Osteoblast (primary cell): ENCODE measurements at places on chromosomes 2 and 18. TPM values are rescaled to one million over a fixed set of nuclear protein-coding genes. Genes with fewer than 3 reads are reported as not detected.

GRCh38 chr2:162381851-162382250 is 37.9 kb downstream of the GCA start:
- no peaks in the 10 kb centered on the region for H3K4me1 ChIP-seq
- no peak overlapping the region for H3K27ac ChIP-seq
- H3K4me3 ChIP-seq = no peak overlapping the region
- no peaks in the 10 kb centered on the region for H3K36me3 ChIP-seq
- H3K27me3 ChIP-seq = no peaks in the 10 kb centered on the region

- H3K4me1 ChIP-seq = no peaks in the 10 kb centered on the region
- no peak overlapping the region for H3K4me3 ChIP-seq
- no peaks in the 10 kb centered on the region for H3K27me3 ChIP-seq
Observed at GRCh38 chr2:140683658-140684057, 1447.2 kb downstream of the LRP1B start.

- H3K4me3 ChIP-seq = no peak overlapping the region
- peak overlapping the region; percentile 90 for H3K27ac ChIP-seq
- peaks cover 53% of the 10 kb centered on the region for H3K4me1 ChIP-seq
- no peaks in the 10 kb centered on the region for H3K36me3 ChIP-seq
- H3K27me3 ChIP-seq = no peaks in the 10 kb centered on the region
Observed at GRCh38 chr2:121502246-121502645, 28.4 kb upstream of the RNU4ATAC start.

GRCh38 chr2:195410074-195410671 is 246.9 kb upstream of the SLC39A10 start:
- no peaks in the 10 kb centered on the region for H3K27me3 ChIP-seq
- DNase-seq = no peak
- H3K36me3 ChIP-seq = no peaks in the 10 kb centered on the region

- DNase-seq = no peak
- H3K36me3 ChIP-seq = no peaks in the 10 kb centered on the region
- no peak overlapping the region for H3K4me3 ChIP-seq
- H3K27me3 ChIP-seq = peaks cover 3% of the 10 kb centered on the region
Observed at GRCh38 chr2:62286089-62286785, 90.3 kb downstream of the B3GNT2 start.

DNA sequence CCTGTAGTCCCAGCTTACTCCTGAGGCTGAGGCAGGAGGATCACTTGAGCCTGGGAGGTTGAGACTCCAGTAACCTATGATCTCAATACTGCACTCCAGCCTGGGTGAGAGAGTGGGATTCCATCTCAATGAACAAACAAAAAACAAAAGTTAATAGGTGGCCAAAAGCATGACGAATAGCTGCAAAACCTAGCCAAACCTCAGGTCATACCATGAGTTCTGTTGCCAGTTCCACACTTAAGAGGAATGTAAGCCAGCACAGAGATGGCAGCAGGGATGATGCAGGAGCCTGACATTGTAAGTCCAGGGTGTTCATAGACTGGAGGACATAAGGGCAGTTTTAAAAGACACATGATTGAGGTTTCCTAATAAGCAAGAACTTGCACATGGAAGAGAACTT is 55.3 kb upstream of the RMDN2 start:
- H3K4me1 ChIP-seq = peaks cover 31% of the 10 kb centered on the region
- H3K36me3 ChIP-seq = no peaks in the 10 kb centered on the region
- peak overlapping the region; percentile 15 for H3K27ac ChIP-seq
- no peak for DNase-seq

The SLC40A1 gene
- 10.9 and 13.6 TPM in 2 replicates for total RNA-seq

The PSMD14 gene
- total RNA-seq = 74.2 and 76.0 TPM in 2 replicates

The FSHR gene
- 0.29 and 0.36 TPM in 2 replicates for total RNA-seq
